A549 (cell line): ENCODE measurements at places on chromosomes 6 and 20.

- DNase-seq, result no peak
Observed at GRCh38 chr6:141267420-141267819, 865.3 kb upstream of the GJE1 start.

DNA sequence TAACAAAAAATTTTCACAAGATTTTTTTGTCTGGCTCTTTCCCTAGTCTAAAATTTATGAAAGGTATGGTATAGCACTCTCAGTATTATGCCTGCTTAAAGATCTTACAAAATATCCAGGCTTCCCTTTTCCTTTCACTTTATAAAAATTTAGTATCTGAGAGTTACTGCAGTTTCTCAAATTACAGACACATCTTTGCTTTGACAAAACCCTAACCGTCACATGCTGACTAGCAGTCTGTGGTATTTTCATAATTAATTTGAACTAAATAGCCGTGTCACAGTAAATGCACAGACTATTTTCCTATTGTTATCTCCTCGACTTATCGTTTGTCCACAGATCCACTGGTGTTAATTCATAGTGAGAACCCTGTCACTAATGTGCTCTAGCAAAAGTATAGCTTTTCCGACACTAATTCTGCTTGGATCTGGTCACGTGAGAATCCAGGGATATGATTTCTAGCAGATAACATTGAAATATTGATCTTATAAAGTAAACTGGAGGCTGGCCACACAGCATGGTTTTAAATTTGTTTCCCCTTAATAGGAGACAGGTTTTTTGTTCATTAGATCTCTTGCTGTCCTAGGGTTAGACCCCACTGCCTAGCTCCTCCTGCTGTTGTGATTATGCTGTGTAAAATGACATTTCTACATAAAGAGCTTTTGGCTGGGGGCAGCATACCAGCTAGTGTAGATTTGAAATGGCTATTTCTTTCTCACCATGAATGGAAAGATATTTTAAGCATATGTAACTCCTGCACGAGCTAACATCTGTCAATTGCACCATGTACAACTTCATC, 340.6 kb upstream of the SASH1 start:
- no peak for DNase-seq

DNA sequence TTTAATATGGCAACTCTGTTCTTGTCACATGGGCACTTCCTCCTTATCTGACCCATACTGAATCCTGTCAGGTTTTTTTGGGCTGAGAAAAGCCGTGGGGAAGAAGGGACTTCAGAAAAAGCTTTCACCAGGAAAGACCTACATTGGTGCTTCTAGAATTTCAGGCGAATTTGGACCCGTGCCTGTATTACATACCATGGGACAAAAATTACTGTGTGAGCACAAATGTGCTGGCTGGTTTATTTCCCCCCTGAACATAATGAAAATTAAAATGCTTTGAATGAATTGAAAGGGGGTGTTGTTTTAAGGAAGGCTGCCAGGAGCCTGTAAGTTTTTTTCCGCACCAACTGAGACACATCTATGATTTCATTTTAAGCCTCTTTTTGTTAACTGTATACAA, 29.6 kb downstream of the CAP2 start:
- DNase-seq, result no peak

- no peak for DNase-seq
Observed at GRCh38 chr6:32613475-32613874, 23.7 kb upstream of the HLA-DQA1 start.

DNA sequence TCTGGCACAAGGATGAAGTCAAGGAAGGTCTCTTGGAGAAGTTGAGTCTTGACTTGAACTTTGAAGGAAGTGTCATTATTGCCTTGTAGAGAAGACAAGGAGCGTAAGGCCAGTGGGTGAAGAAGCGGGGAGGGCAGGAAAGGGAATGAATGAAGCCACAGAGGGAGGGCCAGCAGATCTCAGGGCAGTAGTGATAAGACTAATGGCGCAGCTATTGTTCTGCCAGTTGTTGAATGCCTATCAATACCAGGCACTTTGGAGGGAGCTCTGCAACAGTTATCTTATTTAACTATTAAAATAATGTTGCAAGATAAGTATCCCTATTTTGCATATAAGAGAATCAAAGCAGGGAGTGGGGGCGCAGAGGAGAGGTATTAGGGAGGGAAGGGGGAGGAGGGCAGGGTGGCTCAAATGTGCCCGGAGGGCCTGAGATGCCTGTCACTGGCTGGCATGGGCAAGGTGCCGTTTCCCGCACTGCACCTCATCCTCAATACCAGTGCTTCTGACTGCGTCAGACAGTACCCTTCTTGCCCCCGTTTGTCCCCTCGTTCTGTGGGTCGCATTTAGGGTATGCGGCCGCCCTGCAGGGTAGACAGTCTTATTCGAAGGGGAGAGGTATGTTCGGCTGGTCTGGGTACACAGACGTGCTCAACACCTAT, 109.8 kb downstream of the ZDHHC14 start:
- DNase-seq, result no peak

DNA sequence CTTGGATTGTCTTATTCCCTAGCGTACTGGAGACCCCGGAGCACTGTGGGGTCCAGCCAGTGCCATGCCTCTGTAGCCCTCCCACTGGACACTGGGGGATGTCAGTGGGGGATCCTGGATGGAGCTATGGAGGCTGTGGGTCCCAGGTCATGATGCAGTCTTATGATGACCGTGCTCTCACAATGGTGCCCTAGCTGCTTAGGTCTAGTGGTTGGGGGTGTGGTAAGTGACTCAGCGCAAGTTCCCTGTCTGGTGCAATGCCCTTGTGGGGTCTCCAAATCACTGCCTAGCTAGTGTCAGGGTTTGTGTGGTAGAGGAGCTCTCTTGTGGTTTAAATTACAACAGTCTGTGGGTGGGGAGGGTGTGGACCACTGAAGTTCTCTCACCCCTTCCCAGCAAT, 135.4 kb downstream of the CDC5L start:
- DNase-seq, result no peak

DNA sequence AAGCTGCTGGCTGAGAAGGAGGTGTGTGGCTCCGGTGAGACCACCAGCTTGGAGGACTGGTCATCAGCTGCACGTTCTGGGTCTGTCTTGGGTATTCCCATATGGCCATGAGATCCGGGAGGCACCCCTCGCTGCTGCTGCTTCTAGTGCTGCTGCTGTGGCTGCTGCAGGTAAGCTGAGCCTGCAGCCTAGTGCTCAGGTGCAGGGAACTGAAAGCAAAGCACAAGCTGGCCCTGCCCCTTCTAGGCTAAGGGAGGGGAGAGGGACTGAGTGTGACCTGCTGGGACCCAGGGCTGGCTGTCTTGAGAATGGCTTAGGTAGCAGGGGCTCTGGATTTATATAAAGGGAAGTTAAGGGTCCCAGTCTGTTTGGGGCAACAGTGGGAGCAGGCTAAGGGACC, 403 bp downstream of the CDH26 start:
- DNase-seq, result no peak

DNA sequence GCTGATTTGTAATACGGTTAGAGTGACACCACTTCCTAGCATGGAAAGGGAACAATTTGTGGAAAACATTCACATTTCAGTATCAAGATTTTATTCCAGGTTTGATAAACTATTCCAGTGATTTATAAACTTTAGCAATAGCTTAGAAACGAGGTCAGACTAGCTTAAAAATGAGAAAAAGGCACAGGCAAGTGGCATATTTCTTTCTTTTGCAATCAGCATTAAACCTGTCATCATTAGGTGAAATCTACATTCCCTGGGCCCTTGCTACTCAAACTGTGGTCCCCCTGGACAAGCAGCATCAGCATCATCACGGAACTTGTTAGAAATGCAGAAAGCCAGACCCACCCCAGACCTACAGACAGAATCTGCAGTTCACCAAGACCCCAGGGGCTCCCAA, 29.9 kb downstream of the TBC1D7 start:
- no peak for DNase-seq

- DNase-seq, result no peak
Observed at GRCh38 chr6:22878706-22879105, 309.3 kb downstream of the HDGFL1 start.
